ENCODE measurements at places on chromosomes 3 and 15.

DNA sequence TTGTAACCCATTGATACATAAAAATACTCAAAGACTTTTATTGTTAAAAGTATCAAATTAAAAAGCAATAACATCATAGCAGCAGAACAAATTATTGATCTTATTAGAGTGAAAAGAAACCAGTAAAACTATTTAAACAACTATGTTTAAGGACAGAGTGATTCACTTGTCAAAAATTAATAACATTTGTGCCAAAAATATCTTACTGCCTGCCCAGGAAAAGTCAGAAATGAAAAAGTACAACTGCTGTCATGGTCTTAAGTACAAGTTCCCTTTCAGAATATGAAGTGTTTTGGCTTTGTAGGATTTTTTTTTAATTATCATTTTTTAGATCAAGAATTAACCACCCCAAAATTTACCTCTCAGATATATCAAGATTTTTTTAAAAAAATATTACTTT, 3.4 kb downstream of the IFT57 start:
- DNase-seq = no peak

DNA sequence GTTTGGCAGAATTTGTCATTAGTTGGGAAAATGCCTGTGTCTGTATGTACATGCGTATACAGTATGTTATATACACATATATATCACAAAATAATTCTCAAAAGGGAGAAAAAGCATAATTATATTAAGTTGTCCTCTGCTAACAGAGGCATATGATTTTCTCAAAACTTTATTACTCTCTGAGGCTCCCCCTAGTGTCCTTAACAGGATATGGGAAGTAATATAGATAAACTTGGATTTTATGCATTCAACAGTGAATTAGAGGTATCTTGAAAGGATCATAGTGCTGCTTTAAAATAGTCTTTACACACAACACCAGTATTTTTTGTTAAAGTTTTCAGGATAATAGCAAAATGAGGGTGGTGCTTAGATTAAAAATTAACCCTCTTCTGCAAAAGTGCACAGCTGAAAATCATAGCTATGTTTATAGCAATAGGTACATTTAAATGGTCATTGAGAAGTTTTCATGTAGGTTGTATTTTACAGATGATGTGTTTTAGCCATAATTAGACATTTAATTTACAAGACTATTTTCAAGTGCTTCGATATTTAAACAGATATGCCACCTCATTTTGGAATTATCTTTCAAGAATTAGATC, 454.0 kb upstream of the ROBO2 start:
- no peak for DNase-seq

DNA sequence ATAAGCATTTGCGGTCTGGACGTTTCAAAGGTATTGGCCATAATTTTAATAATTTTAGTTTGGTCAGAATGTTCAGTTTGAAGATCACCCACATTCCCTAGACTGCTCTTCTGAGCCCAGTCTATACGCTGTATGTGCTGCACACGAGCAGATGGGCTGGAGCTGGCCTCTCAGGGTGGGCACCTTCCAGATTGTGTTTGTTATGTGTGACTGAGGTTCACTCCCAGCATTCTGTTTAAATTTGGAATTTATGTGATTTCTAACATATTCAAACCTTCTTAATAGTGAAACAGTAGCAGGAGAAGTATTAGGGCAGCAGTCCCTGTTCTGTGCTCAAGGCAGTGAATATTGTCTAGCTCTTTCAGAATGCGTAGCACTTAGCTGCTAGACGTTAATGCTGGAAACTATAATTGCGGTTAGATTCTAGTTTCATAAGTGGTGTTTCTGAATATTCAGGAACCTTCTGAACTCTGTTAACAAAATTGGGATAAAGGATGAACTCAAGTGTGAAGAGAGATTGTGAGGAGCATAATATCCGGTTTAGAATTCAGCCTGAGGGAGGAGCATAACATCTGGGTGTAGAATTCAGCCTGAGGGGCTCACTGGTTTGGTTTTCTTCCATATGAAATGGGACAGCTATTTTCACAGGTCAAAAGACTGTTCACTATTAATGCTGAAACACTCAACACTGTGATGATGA, 68.6 kb upstream of the RPL35A start:
- DNase-seq = no peak

DNA sequence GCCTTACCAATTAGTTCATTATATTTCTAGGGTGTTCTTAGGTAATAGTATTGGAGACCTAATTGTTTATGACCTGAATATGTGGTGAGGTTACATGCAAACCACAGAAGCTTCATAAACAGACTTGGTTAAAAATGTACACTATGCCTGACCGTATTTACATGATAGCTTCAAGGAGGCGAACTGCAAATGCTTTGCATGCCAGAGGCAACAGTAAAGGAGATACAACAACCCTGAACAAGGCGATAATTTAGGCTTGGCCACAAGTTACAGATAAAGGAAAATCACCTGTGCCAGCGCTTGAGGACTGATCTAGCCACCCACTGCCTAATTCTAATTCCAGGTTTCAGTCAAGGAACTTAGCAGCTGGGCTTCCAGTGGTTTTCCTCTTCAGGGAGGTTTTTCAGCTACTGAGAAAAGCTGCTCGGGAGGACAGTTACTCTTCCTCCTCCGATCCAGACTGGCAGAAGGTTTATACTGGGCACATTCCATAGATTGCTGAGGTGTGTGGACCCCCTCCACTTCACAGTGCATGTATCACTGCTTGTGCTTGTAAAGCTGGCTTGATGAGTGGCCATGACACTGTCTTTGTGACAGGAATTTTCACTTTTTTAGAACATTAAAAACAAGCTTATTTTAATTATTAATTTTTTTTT, 95.6 kb downstream of the DHX36 start:
- peak; percentile 34 for DNase-seq

DNA sequence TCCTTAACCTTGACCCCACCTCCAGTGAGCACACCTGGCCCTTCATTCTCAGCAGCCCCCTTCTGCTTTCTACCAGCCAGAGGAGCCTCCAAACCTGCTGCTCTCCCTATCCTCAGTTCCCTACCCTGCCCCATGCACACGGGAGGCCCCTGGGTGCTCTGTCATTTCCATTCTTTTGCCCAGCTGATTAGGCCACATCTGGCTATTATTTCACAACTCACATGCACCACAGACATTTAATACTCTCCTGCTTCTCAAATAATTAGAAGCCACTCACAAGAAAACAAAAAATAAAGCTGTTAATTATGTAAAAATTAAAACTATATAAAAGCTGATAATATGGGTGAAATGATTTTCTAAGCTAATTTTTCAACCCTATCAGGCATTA, 50.7 kb downstream of the MYLK start:
- DNase-seq = no peak

DNA sequence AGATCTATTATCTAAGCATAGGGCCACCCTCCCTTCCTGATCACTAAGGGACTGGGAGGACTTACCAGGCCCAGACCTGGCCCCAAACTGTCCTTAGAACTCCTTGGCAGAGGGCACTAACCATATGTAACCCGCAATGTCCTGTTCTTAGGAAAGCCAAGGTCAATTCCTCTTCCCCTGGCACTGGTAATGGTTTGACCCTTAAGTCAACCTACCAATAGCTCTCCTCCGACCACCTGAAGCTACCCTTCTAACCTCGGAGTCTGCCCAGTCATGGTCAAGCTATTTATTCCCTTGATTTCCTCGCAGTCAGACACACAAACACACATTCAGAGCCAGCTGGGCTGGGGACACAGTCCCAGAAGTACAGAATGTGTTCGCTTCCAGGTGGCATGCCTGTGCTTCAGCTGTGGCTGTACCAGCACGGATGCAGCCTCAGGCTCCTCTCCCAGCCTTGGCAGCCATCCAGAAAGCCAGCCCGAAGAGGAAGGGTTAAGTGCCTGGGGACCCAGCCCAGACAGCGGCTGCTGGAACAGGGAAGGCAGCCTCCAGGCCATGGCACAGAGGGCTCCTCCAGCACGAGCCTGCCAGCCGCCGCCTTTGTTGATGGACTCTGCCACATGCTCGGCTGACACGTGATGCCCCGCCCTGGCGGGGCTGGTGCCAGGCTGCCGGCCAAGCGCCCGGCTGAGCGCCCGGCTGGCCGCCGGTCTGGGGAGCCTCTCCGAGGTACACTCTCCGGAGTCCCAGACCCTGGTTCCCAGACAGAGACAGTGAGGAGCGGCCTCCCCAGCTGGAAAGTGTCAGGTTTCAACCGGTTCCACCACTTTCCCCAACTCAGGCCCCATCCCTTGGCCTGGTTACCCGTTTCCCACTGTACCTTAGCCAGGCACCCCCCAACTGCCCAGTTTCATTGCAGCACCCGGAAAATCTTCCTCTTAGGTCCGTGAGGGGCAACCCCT, 5.5 kb downstream of the BMF start:
- DNase-seq = peak; percentile 92

DNA sequence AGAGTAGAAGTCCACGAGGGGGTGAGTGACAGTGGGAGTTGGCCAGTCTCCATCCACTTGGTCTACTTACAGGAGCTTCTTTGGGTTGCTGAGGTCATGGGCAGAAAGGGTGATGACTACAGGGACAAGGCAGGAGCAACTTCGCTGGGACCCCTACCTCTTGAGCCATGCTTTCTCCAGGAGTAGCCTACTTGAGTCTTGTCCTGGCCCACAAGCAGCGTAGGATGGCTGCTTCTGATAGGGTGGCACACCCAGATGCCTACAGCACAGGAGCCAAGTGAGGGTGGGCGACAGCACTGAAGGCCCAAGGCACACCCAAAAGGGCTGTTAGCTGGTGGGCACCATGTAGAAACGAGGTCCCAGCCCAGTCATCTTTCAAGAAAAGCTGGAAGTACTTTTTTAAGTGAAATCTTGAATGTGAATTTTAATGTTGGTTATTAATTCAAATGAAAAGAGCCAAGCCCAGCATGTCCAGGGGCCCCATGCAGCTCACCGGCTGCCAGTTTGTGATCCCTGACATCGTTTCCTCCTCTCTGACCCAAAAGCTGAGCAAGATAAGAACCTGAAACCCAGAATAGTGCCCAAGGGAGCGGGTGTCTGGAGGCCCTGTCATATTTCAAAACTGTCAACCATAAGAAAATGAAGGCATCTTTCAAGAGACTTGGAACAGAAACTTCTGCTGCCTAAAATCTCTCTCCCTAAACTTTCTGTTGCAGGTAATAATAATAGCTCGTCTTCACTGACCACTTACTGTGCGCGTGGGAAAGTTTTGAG, 2.2 kb upstream of the CPEB1 start:
- no peak for DNase-seq

DNA sequence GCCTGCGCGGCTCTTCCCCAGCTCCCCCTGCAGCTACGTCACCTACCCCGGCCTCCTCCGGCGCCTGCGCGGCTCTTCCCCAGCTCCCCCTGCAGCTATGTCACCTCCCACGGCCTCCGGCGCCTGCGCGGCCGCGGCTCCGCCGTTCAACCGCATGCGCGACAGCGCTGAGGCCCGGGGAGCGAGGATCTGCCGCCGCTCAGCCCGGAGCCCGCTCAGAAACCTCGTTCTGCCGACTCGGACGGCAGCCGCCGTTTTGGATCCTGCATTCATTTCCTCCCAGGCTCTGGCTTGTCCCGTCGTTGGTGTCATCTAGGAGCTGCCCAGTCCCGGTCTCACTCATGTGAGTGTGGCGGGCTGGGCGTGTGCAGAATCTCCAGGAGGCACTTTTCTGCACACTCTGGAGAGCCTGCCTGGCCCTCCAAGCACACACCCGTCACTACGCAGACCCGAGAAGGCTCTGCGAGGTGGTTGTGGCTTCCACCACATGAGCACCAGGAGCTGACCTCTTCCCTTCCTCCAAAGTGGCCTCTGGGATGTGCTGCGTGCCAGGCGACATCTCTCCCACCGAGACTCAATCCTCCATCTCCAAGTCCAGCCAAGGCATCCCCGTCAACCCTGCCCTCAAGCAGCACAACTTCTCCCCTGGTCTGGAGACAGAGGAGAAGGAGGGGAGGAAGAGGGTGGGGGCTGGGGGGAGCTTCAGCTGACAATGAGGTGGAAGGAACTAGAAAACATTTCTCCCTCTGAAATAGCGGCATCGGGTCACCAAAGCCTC, 165.3 kb downstream of the CHSY1 start:
- peak; percentile 47 for DNase-seq

- no peak for DNase-seq
Observed at GRCh38 chr15:62099094-62099601, 32.4 kb downstream of the C2CD4A start.

DNA sequence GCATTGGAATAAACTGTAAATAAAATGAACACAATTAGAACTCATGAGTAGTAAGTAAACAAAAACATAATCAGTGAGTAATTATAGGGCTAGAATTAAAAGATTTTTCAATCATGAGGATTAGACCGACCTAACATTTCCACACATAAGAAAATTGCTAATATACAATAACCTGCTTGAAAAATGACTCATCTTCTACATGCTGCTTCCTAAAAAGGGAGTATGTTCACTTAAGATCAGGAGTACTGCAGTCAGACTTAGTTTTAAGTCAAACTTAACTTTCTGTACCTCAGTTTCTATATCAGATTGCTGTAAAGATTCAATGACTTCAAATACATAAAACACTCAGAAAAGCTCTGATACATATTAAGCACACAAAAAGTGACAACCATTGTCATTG, 22.6 kb upstream of the NEK10 start:
- DNase-seq = no peak

DNA sequence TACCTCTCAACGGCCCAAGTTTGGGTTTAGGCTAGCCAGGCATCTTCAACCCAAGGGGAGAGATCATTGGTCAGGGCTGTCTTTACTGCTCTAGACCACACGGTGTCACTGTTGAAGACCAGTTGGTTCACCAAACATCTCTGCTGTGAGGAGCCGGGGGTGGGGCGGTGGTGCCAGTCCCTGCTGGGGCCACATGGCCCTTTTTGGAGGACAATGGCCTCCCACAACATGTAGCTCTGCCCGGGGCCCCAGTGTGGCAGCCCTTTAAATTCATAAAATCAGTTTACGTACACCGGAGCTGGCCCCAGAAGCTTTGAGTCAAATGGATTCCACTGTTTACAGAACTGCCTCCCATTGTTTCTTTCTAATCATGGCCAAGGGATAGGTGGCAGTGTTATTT, 19.1 kb upstream of the TM4SF18 start:
- DNase-seq = peak; percentile 75

- no peak for DNase-seq
Observed at GRCh38 chr15:36498401-36498800, 81.0 kb upstream of the CDIN1 start.

DNA sequence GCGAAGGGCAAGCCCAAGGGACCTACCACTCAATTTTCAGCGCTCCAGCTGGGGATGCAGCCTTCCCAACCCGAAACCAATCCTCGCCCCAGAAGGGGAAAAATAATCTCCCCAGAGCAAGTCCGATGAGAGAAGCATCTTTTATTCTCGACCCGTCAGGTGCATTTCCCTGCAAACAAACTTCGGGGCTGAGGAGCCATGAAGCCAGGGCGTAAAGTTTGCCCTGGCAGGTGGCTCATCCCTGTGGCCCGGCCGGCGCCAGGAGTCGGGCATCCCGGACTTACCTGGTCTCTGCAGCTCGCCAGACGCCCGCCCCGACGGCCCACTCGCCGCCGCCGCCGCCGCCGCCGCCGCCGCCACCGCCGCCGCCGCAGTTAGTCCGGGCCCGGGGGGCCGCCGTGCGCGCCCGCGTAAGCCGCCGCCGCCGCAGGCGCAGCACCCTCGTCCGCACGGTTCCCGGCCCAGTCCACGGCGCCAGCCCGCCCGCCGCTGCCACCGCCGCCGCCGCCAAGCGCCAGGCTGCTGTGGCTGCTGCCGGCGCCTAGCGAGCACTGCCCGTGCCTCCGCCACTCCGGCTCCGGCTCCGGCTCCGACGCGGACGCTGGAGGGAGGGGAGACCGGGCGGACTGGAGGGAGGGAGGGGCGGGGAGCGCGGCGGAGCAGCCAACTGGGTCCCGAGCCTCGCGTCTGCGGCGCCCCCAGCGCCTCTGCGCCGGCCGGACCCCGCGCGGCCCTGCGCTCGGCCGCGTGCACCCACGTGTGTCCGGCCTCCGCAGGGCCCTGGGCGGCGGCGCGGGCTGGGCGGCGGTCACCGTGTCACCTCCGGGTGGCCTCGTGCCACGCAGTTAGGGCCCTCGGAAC, at the start of gene CNTN3:
Gene CNTN3, minus strand, starts transcription at position 553 of the 861 bp plus-strand sequence. CDS start 93,547 bp downstream, outside the sequence.
- DNase-seq = peak; percentile 1

All from ELF-1 (cell line).